ENCODE measurements at places on chromosomes 5 and 9. TPM values are rescaled to one million over a fixed set of nuclear protein-coding genes. Genes with fewer than 3 reads are reported as not detected.

Gene PCDHGB7
- total RNA-seq: 3.1 TPM

Gene OBP2B
- not detected for total RNA-seq

Gene TOR4A
- 5.0 TPM for total RNA-seq

Gene PCDHA5
- total RNA-seq: not detected

Gene SLC2A6
- total RNA-seq: 3.9 TPM

Gene ADAMTS13
- 11.5 TPM for total RNA-seq

Gene GPRIN1
- 0.23 TPM for total RNA-seq

Gene PPP2R2B
- total RNA-seq: 6.3 TPM

Gene SHOC1
- not detected for total RNA-seq

Gene IFNA21
- total RNA-seq: not detected

DNA sequence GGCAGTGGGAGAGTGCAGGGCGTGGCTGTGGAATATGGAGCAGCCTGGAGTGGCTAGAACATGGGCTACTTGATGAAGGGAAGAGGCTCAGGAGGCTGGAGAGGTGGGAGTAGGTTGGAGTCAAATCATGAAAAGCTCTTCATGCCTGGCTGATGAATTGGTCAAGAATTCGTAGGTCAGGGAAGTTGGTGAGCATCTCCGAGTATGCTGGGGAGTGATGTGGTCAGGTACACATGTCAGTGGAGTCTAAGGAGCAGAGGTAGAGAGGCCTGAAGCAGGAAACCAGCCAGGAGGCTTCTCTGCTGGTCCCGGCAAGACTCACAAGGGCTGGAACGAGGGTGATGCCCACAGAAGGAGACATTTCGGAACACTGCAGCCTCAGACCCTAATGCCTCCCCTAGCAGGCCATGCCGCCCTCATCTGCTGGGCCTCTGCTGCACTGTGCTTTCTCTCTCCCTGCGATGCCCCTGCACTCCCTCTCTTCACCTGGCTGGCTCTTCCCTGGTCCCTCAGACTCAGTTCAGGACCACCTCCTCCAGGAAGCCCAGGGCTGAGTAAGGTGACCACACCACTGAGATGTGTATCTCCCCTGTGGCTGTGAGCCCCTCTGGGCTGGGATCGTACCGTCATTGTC lies 33.6 kb downstream of the TMOD1 start:
- H3K4me1 ChIP-seq: no peaks in the 10 kb centered on the region
- no peak for DNase-seq

- no peaks in the 10 kb centered on the region for H3K36me3 ChIP-seq
- H3K4me3 ChIP-seq: no peak overlapping the region
- no peak for DNase-seq
Observed at GRCh38 chr5:113195771-113196170, 219.2 kb downstream of the DCP2 start.

- H3K27me3 ChIP-seq: no peaks in the 10 kb centered on the region
- peaks cover 29% of the 10 kb centered on the region for H3K4me1 ChIP-seq
- no peak overlapping the region for H3K27ac ChIP-seq
Observed at GRCh38 chr9:123742009-123742767, 187.7 kb downstream of the DENND1A start.

DNA sequence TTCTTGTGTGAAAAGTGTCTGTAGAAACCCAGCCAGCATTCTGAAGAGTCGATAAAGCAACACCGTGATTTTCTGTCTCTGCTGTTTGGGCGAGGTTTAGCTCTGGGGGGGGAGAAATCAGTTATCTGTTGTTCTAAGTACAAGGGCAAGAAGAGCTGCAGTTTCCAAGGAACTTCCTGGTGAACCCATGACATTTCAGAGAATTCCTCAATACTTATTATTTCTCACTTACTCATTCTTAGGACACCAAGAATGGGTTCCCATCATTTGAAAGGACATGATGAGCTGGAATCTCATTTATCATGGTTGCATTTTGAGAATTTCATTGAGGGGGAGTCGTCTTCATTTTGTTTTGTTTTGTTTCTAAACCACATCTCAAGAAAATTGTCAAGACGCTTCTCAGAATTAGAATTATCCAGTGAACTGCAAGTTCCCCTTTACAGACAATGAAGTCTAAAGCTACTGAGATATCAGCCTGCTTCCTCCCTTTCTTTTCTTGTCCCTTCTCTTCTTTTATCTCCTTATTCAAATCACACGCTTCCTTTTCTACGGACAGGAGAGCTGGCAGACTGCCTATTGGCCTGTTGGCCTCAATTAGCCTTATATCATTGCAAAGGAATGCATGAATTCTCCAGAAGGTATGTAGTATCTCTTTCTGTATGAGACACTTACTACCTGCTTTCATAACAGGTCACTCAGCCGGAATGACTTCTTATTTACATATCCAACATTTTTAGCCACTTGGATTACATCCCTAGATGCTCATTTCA lies 53.7 kb downstream of the ZNF462 start:
- DNase-seq: no peak
- no peaks in the 10 kb centered on the region for H3K27me3 ChIP-seq
- peak overlapping the region; percentile 39 for H3K27ac ChIP-seq
- H3K36me3 ChIP-seq: no peaks in the 10 kb centered on the region
- no peak overlapping the region for H3K4me3 ChIP-seq

DNA sequence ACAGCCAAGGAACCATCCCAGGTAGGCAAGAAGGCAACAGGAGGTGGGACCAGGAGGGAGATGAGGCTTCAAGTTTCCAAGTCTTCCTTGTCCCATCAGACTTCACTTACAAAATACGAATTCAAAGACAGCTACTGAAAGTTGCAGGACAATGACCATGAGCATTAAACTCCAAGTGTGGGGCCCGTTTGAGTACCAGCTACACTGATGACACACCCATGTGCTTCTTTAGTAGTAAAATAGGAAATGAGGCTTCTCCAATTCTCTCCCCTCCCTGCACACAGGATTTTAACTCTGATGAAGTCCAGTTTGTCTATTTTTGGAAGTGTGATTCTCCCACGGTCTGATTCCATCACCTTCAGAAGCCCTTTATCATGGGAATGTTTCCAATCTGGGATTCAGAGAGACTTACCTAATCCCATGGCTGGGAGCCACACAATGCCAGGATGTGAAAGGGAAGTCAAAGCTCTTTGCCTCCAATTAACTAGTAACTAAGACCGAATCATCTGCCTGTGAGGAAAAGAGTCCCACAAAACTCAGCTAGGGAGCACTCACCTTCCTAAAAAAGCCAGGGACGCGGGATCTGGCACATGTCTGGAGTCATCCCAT lies 222.8 kb upstream of the MSX2 start:
- DNase-seq: no peak

- no peaks in the 10 kb centered on the region for H3K36me3 ChIP-seq
- peak overlapping the region; percentile 95 for H3K27ac ChIP-seq
- peak overlapping the region; percentile 98 for H3K4me3 ChIP-seq
- H3K27me3 ChIP-seq: no peaks in the 10 kb centered on the region
- DNase-seq: peak; percentile 58
Observed at GRCh38 chr5:163503106-163504078, 2.0 kb upstream of the MAT2B start.

- no peak overlapping the region for H3K4me3 ChIP-seq
- no peaks in the 10 kb centered on the region for H3K36me3 ChIP-seq
- no peaks in the 10 kb centered on the region for H3K27me3 ChIP-seq
- DNase-seq: no peak
Observed at GRCh38 chr5:80622756-80623155, 31.7 kb upstream of the MSH3 start.

- DNase-seq: no peak
- H3K27me3 ChIP-seq: no peaks in the 10 kb centered on the region
- H3K4me3 ChIP-seq: no peak overlapping the region
- H3K4me1 ChIP-seq: no peaks in the 10 kb centered on the region
Observed at GRCh38 chr9:136769710-136770191, 5.4 kb upstream of the LCN15 start.

GRCh38 chr9:137234055-137234697 lies 3.5 kb downstream of the SLC34A3 start:
- no peaks in the 10 kb centered on the region for H3K36me3 ChIP-seq
- H3K27me3 ChIP-seq: no peaks in the 10 kb centered on the region
- no peak overlapping the region for H3K4me3 ChIP-seq
- H3K4me1 ChIP-seq: peaks cover 5% of the 10 kb centered on the region
- no peak for DNase-seq

- H3K4me1 ChIP-seq: no peaks in the 10 kb centered on the region
- no peak overlapping the region for H3K4me3 ChIP-seq
- H3K27me3 ChIP-seq: no peaks in the 10 kb centered on the region
- no peak overlapping the region for H3K27ac ChIP-seq
Observed at GRCh38 chr9:72888067-72888466, 64.8 kb downstream of the ALDH1A1 start.

- peak overlapping the region; percentile 39 for H3K4me3 ChIP-seq
- H3K4me1 ChIP-seq: peaks cover 30% of the 10 kb centered on the region
- H3K27me3 ChIP-seq: no peaks in the 10 kb centered on the region
- no peaks in the 10 kb centered on the region for H3K36me3 ChIP-seq
- peak overlapping the region; percentile 68 for H3K27ac ChIP-seq
Observed at GRCh38 chr9:14180093-14180959, 133.6 kb downstream of the NFIB start.

DNA sequence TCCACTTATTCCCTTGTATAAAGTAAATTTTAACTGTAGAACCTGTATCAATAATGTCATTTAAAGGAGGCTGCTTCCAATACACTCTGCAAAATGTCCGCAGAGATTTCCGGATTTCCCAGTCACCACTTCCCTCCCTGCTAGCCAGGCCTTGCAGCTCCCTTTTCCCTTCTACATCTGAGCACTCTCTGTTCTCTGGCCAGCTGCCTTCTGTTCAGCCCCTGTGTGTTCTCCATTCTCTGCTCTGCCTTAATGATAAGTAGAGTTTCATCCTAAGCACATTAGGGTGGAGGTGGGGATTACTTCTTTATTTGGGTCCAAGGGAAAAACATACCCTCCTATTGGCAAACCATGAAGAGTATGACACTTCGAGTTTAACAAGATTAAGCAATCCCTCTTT lies 719.6 kb upstream of the WWC1 start:
- DNase-seq: no peak
- no peaks in the 10 kb centered on the region for H3K27me3 ChIP-seq
- H3K4me3 ChIP-seq: no peak overlapping the region
- no peak overlapping the region for H3K27ac ChIP-seq
- no peaks in the 10 kb centered on the region for H3K36me3 ChIP-seq
- peaks cover 3% of the 10 kb centered on the region for H3K4me1 ChIP-seq

DNA sequence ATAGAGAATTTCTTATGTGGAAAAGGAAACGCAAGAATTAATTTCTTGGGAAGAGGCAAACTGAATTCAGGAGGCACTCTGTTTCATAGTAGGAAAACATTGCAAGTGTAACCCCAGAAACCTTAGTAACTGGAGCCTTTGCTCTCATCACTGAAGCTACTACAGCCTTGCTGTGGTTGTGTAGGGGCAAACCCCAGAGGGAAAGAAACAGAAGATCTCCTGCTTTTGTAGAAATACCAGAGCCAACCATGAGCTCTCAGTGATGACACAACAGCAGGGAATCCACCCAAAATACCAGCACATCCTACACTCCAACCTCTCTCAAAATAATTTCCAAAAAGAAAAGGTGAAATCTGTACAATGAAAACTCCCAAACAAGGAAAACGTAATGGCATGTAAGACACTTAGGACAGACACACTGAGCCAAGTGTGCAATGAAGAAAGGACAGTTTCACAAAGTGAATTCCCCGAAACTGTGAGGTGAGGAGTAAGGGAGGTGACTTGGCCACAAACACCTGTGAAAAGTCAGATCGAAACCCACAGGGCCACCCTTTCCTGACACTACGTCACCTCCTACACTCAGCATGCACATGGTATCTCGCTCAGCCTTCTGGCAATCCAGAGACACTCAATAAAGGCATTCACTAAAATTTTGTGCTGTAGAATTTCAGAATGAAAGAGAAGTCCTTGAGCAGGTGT lies 8.5 kb upstream of the ACSL6 start:
- H3K4me1 ChIP-seq: no peaks in the 10 kb centered on the region
- H3K36me3 ChIP-seq: no peaks in the 10 kb centered on the region
- no peak for DNase-seq
- H3K4me3 ChIP-seq: no peak overlapping the region

GRCh38 chr9:106450549-106450948 lies 412.4 kb upstream of the ZNF462 start:
- no peaks in the 10 kb centered on the region for H3K27me3 ChIP-seq
- H3K4me1 ChIP-seq: no peaks in the 10 kb centered on the region
- no peak overlapping the region for H3K27ac ChIP-seq
- H3K36me3 ChIP-seq: no peaks in the 10 kb centered on the region
- no peak for DNase-seq

DNA sequence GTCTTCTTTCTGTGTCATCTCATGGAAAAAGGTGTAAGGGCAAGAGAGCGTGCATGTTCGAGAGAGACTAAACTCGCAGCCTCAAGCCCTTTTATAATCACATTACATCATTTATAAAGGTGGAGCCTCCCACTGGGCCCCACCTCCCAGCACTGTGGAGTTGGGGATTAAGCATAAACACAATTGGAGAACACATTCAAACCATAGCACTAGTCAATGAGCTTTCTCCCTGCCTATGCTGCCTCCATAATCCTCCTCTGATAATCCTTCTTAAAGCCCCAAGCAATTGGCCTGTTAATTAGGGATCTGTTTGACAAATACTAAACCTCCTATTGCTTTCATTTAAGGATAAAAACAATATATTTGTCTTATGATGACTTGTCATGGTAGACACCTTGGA lies 99.6 kb downstream of the NMUR2 start:
- H3K27me3 ChIP-seq: no peaks in the 10 kb centered on the region
- no peak for DNase-seq
- H3K4me3 ChIP-seq: no peak overlapping the region
- H3K36me3 ChIP-seq: no peaks in the 10 kb centered on the region
- H3K27ac ChIP-seq: no peak overlapping the region

DNA sequence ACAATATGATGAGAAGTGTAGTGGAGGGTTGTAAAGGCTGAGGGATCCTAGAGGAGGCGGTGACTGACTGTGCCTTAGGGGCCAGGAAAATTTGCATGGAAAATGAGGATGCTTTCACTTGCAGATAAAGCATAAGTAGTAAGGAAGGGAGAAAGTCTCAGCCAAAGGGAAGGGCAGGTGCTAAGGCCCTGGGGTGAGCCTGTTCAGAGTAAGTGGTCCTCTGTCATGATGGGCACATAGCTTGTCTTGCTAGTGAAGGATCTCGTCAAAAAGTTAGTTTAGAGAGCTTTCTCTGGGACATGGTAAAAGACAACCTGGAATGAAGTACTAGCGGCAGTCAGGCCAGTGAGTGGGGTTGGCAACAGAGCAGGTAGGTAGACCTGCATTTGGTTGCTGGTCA lies 75.4 kb upstream of the CPLX2 start:
- H3K4me3 ChIP-seq: no peak overlapping the region
- peaks cover 2% of the 10 kb centered on the region for H3K27me3 ChIP-seq
- H3K27ac ChIP-seq: no peak overlapping the region
- no peak for DNase-seq
- no peaks in the 10 kb centered on the region for H3K36me3 ChIP-seq

- no peaks in the 10 kb centered on the region for H3K4me1 ChIP-seq
- DNase-seq: no peak
- no peaks in the 10 kb centered on the region for H3K27me3 ChIP-seq
- no peaks in the 10 kb centered on the region for H3K36me3 ChIP-seq
Observed at GRCh38 chr5:131786036-131786435, 10.8 kb downstream of the FNIP1 start.
